ENCODE measurements at places on chromosomes 5 and 9.

DNA sequence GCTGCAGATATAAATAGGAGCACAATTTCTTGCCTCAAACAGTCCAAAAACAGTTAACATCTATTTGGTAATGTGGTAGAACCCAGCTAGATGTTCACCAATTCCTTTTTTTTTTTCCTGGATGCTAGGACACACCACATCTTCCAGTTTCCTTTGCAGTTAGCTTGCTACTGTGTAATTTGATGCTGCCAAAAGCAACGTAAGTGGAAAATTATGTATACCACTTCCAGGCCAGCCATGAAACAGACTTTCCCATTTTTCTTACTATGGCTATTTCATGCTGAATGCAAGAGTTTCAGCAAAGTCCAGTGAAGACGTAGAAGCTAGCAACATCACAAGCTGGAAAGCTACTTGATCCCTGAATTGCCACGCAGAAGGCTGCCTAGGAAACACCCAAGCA lies 667.2 kb downstream of the TLE1 start:
- no peak for DNase-seq

GRCh38 chr5:83050723-83051340 lies 26.4 kb downstream of the TMEM167A start:
- no peak for DNase-seq

DNA sequence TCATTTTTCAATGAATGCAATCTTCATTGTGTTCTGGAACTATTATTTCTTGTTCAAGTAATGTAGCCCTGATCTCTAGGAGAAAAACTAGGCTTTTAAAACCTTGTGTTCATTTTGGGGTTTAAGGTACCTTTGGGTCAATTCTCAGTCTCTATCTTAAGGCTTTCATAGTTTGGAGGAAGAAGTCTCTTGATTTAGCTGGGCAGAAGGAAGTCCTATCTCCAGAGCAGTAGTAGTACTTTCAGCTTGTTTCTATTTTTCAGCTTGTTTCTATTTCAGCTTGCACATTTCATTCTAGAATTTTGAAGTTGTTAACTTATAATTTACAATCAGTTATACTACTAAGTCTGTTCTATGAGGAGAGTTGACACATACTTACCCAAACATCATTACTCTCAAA lies 15.2 kb downstream of the CSNK1G3 start:
- DNase-seq, result no peak

- DNase-seq, result peak; percentile 51
Observed at GRCh38 chr9:125631391-125632085, 75.5 kb downstream of the MAPKAP1 start.

- DNase-seq, result no peak
Observed at GRCh38 chr9:133468374-133468773, 8.6 kb downstream of the CACFD1 start.

- no peak for DNase-seq
Observed at GRCh38 chr5:118557251-118557661, 431.1 kb downstream of the DTWD2 start.

- DNase-seq, result no peak
Observed at GRCh38 chr9:85502815-85503655, 238.7 kb downstream of the AGTPBP1 start.

DNA sequence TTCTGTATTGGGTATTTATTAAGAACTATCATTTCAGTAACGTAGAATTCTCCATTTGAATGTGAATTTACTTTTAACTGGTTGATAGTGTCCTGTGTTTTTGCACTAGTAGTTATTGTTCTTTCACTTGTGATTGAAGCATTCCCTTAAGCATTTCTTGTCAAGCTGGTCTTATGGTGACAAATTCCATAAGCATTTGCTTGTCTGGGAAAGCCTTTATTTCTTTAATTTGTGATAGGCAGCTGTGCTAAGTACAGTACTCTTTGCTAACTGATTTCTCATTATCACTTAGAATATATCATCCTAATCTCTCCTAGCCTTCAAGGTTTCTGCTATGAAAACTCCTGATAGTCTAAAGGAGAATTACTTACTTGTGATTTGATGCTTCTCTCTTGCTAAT lies 21.3 kb upstream of the SPATA31E1 start:
- no peak for DNase-seq

DNA sequence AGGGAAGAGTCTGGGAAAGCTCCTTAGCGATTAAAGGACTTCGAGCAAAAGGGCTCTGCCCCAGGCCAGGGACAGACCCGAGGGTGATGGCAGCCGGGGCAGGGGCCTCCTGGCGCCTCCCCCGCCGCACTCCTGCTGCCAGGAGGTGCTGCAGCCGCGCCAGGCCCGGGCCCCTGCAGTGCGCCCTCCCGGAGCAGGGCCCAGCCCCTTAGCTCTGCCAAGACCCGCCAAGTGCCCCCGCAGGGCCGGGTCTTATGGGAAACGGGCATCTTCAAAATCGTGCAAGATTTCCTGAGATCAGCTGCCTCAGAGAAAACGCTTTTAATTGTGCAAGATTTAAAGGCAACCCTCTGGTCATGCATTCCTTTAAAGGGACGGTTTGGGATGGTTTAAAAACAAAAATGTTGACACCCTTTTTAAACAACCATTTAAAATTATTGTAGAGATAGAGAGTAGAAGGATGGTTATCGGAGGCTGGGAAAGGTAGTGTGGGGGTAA lies 52.4 kb downstream of the CDC14B start:
- DNase-seq, result no peak

GRCh38 chr5:180631549-180632383 lies 17.6 kb downstream of the FLT4 start:
- DNase-seq, result peak; percentile 100

GRCh38 chr9:134632329-134632728 lies 9.3 kb upstream of the COL5A1 start:
- DNase-seq, result no peak

- peak; percentile 10 for DNase-seq
Observed at GRCh38 chr9:92947268-92948037, at the start of gene FGD3. Gene FGD3 (plus strand): TSS chr9:92947523. CDS start chr9:92976257, 28,734 bp downstream.

GRCh38 chr5:66628561-66628960 lies 32.4 kb downstream of the MAST4 start:
- DNase-seq, result no peak

- DNase-seq, result no peak
Observed at GRCh38 chr9:97366476-97366875, 45.4 kb upstream of the TDRD7 start.

- DNase-seq, result no peak
Observed at GRCh38 chr9:92631452-92632343, 38.2 kb downstream of the IPPK start.

GRCh38 chr5:141182248-141182647 lies at the start of gene PCDHB16:
Gene PCDHB16 (plus strand): TSS chr5:141182387. CDS start chr5:141182560, 173 bp downstream.
- peak; percentile 59 for DNase-seq

DNA sequence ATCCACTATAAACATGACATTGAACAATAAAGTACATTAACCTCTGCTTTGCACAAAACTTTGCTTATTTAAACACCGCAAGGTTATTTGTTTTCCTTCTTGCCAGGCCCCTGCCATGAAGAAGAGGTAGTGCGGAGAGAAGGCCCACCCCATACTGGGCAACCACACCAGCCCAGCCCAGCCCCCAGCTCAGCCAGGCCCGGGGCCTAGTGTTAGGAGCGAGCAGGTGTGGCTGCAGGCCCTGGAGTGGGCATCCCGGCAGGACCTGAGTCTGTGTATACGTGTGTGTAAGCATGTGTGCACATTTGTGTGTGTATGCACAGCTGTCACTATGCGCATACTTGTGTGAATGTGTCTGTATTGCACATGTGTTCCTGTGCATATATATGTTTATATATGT lies 90.4 kb upstream of the MVB12B start:
- no peak for DNase-seq

DNA sequence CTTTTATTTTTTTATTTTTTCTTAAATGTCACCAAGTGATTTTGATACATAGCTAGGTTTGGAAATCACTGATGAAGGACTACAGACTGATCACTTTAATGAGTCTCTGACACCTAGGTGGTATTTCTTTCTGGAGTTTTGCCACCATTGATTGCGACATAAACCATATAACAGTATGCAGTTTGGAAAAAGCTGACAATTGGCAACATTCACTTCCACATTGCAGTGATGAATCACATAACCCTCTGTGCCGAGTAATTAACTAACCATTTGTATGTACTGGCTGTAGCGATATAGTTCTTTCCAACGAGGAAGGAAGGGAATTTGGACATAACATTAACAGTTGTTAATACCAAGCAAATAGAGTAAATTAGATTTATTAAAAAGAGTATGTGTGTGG lies 222.9 kb upstream of the EFNA5 start:
- DNase-seq, result no peak

DNA sequence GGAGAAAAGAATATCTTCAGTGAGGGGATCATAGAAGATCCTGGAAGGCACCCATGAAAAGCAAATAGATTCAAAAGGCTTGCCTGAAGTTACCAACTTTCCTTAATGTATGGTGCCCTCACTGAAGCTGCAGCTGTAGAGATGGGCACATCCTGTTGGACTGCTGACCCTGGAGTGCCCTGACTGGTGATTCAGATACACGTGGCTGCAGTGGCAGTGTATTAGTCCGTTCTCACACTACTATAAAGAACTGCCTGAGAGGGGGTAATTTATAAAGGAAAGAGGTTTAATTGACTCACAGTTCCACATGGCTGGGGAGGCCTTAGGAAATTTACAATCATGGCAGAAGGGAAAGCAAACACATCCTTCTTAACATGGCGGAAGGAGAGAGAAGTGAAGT lies 80.3 kb downstream of the OSMR start:
- DNase-seq, result no peak
